ENCODE measurements at places on chromosomes 16 and 17.

GRCh38 chr17:43143201-43143600, 18.0 kb upstream of the BRCA1 start:
- DNase-seq, result no peak

GRCh38 chr16:9279291-9280068, 188.0 kb downstream of the HAPSTR1 start:
- no peak for DNase-seq

DNA sequence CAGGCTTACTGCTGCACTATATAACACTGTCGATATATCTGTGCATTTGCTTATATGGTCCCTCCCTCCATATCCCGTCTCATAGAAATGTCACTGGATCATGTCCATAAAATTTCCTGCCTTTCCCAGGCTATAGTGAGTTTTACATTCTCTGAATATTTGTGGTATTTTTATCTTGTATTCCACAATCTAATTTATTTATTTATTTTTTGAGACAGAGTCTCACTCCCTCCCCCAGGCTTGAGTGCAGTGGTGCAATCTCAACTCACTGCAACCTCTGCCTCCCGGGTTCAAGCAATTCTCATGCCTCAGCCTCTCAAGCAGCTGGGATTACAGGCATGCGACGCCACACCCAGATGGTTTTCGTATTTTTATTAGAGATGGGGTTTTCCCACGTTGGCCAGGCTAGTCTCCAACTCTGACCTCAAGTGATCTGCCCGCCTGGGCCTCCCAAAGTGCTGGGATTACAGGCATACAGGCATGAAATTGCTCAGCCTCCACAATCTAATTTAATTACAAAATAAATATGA, 12.9 kb downstream of the TRIM37 start:
- DNase-seq, result no peak

- DNase-seq, result no peak
These were observed 50.1 kb downstream of the RHOT1 start for GRCh38 chr17:32192379-32192778.

DNA sequence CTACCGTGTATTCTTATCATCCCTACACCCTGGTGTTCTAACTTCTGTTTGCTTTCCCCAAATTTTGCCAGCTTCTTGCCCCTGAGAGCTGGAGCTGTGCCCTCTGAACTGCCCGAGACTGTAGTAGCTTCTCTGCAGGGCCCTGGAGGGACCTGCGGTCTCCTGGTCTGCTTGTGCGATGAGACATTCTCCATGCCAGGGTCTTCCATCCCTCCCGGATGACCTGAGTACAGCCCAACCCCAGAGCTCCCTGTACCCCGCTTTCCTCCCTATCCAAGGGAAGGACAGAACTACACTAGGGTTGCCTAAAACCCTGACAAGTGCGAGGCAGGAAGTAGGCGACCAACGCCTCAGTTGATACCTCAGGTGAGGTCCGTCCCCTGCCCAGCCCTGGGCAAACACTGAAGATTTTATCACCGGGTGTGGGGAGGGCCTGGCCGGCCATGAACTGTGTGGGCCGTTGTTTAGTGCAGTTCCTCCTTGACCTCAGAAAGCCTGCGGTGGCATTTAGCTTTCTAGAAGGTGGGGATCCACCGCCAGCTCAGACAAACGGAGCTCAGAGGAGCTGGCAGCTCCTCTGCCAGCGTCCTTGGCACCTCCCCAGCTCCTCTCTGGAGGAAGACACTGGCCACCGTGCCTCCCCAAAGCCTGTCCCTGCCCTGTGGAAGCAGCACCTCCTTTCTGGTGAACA, 13.7 kb downstream of the CANT1 start:
- DNase-seq, result no peak

GRCh38 chr17:57956291-57957119, 1.3 kb upstream of the CUEDC1 start:
- peak; percentile 6 for DNase-seq

- no peak for DNase-seq
These were observed 4.7 kb downstream of the KRT37 start for GRCh38 chr17:41419716-41420115.

All from stimulated activated CD8-positive, alpha-beta memory T cell treated with anti-CD3 and anti-CD28 coated beads, Interleukin-15, amount 100 ng/mL, for 4 hours (primary cell).